ENCODE measurements at places on chromosomes 2 and 18.

GRCh38 chr18:46373791-46374190 lies 269.6 kb downstream of the HAUS1 start:
- DNase-seq: no peak

GRCh38 chr2:118255771-118256372 lies 167.6 kb downstream of the INSIG2 start:
- DNase-seq: no peak

DNA sequence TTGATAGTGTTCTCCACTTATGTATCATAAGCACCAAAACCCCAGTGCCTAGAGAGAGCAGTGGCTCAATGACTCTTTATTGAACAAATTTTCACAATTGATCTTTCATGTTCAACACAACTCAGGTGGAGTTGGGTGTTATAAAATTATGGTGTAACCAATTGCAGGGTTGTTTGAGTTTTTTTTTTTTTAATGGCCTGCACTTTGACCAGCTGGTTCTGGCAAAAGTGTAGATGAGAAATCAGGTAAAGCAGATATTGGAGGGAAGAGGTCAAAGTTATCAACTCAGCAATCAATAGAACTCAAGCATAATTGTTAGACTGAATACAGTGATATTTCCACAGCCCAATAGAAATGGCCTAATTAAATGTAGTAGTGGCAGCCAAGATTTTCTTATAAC lies 1386.3 kb downstream of the SUCLG1 start:
- DNase-seq: no peak

GRCh38 chr2:163077241-163077640 lies 238.7 kb upstream of the KCNH7 start:
- DNase-seq: no peak

GRCh38 chr2:43737855-43738254 lies 36.0 kb upstream of the DYNC2LI1 start:
- DNase-seq: no peak

DNA sequence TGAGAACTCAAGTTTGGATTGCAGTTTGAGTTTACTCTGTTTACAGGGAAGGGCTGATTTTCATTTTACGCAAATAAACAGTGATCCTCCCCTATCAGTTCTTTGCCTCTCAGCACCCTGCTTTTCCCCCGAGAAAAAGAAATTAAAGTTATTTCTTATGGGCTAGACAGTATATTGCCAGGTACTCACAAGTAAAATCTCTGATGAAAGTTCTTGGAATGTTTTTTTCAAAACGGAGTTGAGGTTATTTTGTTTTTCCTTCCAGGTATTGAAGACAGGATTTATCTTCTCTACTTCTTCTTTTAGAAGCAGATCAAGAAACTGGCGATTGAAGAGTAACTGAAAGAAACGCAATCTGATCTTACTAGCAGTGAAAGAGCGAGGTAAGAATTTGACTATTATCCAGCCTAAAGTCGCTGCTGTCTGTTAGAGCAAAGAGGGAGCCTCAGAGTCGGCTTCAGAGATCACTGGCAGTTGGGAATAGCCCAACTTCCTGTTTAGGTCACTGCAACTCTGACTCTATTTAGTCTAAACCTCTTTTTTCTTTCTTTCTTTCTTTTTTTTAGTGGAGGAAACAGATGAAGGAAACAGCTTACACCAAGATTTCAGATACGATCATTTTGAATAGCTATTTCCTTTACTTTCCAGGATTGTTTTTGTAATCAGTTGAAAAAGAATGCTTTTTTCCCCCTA lies at the start of gene TFPI:
Gene TFPI, minus strand, starts transcription at position 425 of the 693 bp plus-strand sequence. CDS start 50,667 bp downstream, outside the sequence.
- peak; percentile 42 for DNase-seq

DNA sequence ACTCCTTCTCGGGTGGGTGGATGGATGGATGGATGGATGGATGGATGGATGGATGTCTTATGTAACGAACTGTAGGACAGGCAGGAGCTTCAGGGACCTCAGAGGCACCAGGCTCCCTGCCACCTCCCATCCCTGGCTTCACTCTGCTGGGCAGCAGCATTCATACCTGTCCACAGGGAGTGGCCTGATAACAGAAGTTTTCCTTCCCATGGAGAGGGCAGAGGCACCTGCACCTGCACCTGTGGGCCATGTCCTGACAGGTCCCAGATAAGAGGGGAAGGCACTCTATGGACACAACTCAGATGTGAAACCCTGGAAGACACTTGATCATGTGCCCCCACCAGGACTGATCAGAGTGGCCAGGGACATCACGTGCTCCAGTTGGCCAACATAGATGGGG lies 142.3 kb downstream of the GBX2 start:
- no peak for DNase-seq

GRCh38 chr18:26869640-26870039 lies 4.1 kb upstream of the AQP4 start:
- no peak for DNase-seq

- DNase-seq: no peak
These were observed 88.0 kb downstream of the KYNU start for GRCh38 chr2:142965443-142965842.

DNA sequence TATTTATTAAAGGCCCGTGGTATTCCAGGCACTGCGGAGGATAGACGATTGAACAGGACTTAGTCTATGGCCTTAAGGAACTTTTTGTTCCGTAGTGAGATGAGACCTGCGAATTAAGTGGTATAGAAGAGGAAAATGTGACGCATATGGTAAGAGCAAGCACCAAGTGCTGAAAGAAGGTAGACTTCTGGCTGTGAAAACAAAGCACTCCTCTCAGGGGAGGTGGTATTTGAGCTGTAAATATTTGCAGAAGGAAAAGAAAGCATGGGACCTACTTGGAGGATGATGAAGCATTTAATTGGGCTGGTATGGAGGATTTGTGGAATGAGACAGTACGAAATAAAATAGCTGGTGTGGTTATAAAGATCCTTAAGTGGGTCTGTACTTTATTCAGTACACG lies 62.5 kb downstream of the GPR39 start:
- peak; percentile 47 for DNase-seq

- no peak for DNase-seq
These were observed 96.6 kb upstream of the ALPP start for GRCh38 chr2:232281858-232282507.

GRCh38 chr18:23263551-23264235 lies 128.4 kb downstream of the CABLES1 start:
- DNase-seq: no peak

- no peak for DNase-seq
These were observed 156.8 kb downstream of the ANTXR1 start for GRCh38 chr2:69169655-69170389.

GRCh38 chr2:235432741-235433520 lies 60.9 kb upstream of the AGAP1 start:
- DNase-seq: peak; percentile 29

- DNase-seq: peak; percentile 42
These were observed 97.9 kb upstream of the NOL4 start for GRCh38 chr18:34322365-34323289.

- DNase-seq: no peak
These were observed 687.8 kb upstream of the DDX18 start for GRCh38 chr2:117126656-117127055.

Data from SHP77 treated with DMSO at 0.1 percent for 48 hours (cell line).